ENCODE measurements at places on chromosomes 1 and 21.

GRCh38 chr1:90000934-90001676 is 6.2 kb downstream of the ZNF326 start:
- DNase-seq: no peak

DNA sequence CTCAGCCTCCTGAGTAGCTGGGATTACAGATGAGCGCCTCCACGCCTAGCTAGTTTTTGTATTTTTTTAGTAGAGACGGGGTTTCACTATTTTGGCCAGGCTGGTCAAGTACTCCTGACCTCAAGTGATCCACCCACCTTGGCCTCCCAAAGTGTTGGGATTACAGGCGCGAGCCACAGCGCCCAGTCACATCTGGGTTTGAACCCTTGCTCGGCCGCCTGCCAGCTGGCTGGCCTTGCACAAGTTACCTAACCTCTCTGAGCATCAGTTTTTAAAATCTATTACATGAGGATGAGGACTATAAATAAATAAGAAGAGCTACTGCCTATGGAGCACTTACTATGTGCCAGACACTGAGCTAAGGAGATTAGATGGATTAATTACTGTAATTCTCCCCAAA is 17.7 kb upstream of the PADI2 start:
- DNase-seq: no peak

GRCh38 chr1:158112994-158113758 is 67.5 kb upstream of the CD1D start:
- DNase-seq: no peak

- DNase-seq: peak; percentile 83
These were observed 153.5 kb downstream of the TGFBR3 start for GRCh38 chr1:91732291-91733107.

DNA sequence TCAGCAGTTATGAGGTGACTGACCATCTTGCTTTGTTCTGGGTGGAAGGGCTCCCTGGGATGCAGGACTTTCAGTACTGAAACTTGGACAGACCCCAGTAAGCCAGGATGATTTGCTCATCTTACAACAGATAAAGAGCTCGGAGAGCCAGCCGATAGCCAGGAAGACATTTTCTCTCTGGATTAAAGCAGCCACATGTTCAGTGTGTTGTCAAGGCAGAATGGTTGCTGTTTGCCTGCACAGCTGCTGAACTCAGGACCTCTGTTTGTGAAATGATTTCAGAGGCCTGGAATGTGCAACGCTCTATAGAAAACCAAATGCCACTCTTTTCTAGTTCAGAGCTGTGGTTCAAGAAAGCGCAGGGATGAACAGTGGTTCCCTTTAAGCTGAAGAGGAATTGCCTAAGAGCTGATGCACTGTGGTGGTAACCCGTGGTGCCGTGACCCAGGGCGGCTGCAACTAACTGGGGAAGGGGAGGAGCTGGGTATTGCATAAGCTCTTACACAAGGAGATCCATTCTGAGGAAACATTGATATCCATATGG is 40.7 kb downstream of the CASQ2 start:
- DNase-seq: peak; percentile 84

DNA sequence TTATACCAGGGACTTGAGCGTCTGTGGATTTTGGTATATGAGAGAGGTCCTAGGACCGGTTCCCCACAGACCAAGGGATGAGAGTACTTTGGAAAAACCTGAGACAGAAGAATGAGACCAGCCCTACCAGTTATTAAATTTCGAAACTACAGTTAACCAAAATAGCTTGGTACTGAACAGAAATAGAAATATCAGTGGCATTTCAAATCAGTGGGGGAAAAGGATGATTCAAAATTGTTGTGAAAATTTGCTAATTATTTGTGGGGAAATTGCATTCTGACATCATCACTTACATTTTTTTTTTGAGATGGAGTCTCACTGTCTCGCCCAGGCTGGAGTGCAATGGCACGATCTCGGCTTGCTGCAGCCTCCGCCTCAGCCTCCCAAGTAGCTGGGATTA is 8.2 kb downstream of the EXOC8 start:
- no peak for DNase-seq

DNA sequence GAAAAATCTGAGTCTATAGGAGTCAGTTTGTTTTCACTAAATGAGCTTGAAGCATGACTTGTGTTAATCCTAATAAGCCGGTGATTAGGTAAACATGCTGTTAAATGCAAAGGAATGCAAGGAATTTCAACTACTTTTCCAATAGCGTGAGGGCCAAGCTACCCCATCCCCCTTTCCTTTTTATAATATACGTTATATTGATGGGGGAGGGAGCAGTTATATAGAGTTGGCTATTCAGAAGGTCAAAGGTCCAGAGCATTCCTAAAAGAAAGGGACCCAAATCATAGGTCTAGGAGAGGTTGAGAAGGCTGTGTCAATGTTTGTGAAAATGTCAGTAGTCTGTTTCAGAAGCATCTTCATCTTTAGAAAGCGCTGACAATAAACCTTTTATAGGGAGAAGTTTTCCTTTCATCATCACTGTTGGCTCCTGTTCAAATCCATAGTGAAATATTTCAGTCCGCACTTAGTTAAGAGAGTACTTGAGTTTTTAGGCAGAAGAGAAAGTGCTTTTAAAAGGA is 3.8 kb downstream of the CCN1 start:
- no peak for DNase-seq

GRCh38 chr1:81144240-81144825 is 656.4 kb upstream of the ADGRL2 start:
- DNase-seq: no peak

- DNase-seq: no peak
These were observed 168.3 kb downstream of the LBR start for GRCh38 chr1:225259542-225259941.

DNA sequence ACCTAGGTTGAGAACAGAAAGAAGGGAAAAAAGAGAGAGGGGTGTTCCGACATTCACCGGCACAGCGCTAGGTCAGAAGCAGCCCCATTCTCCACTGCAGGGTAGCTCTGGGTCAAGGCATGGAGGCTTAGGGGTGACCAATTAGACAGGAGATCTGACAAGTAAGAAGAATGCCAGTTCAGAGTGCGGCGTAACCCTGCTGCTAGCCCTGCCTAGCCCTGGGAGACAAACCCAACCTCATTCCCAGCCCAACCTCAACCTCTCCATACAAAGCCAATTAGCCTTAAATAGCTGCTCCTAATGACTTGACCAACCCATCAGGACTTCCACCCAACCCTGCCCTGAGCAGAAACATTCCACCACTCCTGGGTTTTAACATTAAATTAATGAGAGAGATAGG is 3.4 kb downstream of the PRELP start:
- no peak for DNase-seq

DNA sequence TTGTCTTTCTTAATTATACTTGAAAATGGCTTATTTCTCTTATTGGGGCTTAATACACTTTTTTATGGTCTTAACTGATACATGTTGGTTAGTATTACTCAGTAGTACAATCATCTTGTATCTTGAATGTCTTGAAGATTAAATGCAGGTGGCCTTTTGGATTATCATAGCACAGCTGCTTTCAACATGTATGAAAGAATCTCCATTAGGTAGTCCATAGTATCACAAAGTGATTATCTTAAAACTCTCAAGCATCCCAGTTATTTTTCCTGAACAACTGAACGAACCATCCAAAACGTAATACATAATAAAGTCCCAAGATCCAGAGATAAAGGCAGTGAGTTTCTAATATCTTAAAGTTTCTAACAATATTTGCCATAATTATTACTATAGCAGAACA is 51.7 kb upstream of the MYOCOS start:
- DNase-seq: no peak

GRCh38 chr1:212791261-212791675 is 309 bp downstream of the NSL1 start:
- DNase-seq: no peak

- DNase-seq: no peak
These were observed 21.1 kb upstream of the TBX15 start for GRCh38 chr1:119009312-119009655.

DNA sequence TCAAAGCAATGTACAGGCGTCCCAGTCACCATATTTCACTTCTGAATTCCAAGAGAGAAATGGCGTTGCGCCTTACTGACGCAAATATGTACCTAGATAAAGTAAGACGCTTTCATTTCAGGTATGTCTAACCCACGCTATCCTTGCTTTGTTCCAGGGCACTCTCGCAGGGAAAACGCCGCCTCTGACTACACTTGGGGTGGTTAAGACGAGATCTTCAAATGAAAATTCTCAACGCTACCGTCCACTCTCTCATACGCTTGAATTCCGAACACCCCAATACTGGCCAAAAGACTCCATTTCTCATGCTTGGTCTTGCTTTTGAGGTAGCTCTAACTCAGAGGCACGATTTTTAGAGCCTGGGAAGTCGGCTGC is 736 bp upstream of the ZMPSTE24 start:
- DNase-seq: no peak

DNA sequence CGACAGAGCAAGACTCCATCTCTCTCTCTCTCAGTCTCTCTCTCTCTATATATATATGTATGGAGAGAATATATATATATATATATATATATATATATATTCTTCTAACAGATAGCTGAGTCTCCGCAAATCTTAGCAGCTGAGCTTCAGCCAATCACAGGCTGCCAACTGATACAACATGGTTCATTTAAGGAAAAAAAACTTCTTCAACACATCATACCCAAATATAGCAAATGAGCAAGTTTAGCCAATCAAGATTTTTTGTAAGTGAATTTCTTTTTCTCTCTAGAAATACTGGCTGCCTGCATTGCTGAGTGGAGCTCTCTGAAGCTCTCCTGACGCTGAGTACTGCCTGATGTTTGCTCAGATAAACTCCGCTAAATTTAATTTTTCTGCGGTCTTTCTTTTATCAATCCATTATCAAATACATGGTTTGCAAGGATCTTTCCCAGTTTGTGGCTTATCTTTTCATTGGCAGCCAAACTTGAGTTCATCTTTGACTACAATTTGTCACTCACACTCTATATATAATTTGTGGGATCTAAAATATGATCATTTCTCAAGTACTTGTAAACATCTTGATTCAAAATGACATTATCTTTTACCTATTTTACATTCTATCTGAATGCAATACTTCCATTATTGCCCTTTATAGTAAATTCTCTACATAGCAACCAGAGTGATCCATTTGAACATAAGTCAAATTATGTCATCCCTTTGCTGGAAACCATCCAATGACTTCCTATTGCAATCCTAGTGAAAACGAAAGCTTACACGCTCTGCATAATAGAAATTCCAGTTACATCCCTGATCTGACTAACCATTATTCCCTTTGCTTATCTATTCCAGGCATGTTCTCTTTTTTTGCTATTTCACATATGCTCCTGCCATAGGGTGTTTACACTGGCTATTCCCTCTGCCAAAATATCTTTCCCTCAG is 2131.7 kb downstream of the MRPL39 start:
- DNase-seq: peak; percentile 15

GRCh38 chr21:43803558-43804300 is 14.4 kb downstream of the RRP1 start:
- no peak for DNase-seq

DNA sequence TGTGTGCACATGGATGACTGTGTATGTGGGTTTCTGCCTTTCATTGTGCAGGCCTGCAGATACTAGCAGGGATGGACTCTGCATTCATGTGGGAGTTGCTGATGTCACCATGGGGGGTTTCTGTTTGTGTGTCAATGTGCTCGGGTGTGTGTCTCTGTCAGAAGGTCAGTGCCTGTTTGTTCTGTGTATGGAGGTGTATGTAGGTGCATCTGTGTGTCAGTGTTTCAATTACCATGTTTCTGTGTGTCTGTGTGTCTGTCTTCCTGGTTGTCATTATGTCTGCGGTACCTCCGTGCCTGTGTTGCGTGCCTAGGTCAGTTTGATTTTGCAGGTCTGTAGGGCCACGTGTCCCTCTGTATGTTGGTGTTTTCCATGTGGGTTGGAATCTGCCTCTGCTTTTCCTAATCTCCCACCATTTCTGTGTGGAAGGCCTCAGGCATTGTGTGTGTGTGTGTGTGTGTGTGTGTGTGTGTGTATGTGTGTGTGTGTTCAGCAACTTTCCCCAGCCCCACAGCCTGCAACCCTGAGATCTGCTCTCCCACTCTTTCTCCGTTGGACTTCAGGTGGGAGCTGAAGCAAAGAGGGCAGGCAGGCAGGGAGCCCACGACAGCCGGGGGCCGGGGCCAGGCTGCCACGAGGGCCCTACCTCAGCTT is 36.7 kb upstream of the WASF2 start:
- no peak for DNase-seq

All from non-pigmented ciliary epithelial cell (primary cell).